ENCODE measurements at places on chromosomes 1 and 21.

DNA sequence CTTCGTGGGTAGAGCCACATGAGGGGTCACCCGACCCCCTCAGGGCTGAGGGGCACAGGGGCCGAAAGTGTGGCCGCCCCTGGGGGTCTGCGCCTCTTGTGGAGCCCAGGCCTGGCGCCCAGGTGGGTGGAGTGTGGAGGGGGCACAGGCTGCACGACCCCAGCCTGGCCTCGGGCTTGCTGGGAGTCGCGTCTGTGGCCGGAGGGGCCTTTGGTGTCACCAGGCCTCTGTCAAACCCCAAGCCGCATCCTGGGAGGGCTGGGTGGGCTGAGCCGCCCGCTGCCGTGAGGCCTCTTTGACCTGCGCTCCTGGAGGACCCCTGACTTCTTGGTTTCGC lies 60.7 kb downstream of the FAAP20 start:
- no peak for DNase-seq

GRCh38 chr1:232445361-232446106 lies 184.4 kb downstream of the SIPA1L2 start:
- DNase-seq, result no peak

- no peak for DNase-seq
Observed at GRCh38 chr1:46039571-46040052, 92.8 kb downstream of the PIK3R3 start.

DNA sequence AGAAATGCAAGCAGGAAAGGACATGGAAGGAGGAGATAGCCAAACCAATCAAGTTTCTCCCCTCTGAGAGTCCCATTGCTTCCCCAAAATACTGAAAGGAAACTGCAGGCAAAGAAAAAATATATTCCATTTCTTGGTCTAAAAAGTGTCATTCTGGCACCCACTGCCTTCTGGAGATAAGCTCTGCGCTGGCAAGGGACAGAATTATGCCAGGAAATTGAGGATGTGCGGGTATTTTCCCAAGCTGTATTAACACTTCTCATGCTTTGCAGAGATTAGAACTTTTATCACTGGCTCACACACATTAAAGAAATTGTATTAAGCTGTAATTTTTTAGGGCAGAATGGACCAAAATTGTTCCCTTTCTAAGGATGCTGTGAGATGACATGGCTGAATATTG lies 381.2 kb upstream of the DUSP10 start:
- no peak for DNase-seq

GRCh38 chr1:110243146-110243545 lies 33.0 kb downstream of the KCNC4 start:
- DNase-seq, result no peak

DNA sequence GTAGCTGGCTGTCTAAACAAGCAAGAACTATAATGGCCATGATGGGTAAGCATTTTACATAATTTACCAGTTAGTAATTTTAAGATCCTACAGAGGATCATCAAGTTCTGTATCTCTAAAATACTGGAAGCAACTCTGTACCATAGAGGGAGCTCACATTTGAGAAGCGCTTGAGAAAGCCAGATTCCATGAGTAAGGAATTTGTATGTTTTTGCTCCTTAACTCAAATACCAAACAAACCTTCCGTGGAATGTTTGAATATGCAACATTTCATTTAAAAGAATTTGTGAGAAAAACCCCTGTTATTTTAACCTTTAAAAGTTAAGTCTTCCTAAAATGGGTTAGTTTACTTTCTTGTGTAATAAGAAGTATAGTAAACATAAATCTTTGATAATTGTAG lies 2.0 kb downstream of the TSHB start:
- DNase-seq, result no peak

Data from activated CD4-positive, CD25-positive, alpha-beta regulatory T cell (primary cell).